NCI-H2081 (cell line): ENCODE measurements at places on chromosomes 13 and 19.
A peak's percentile ranks its signal among the peaks of the same experiment; 100 is the strongest.

GRCh38 chr13:48043789-48044503, 6.4 kb downstream of the NUDT15 start:
- no peak for DNase-seq

GRCh38 chr13:50322006-50322405, 306.8 kb downstream of the KCNRG start:
- no peak for DNase-seq

DNA sequence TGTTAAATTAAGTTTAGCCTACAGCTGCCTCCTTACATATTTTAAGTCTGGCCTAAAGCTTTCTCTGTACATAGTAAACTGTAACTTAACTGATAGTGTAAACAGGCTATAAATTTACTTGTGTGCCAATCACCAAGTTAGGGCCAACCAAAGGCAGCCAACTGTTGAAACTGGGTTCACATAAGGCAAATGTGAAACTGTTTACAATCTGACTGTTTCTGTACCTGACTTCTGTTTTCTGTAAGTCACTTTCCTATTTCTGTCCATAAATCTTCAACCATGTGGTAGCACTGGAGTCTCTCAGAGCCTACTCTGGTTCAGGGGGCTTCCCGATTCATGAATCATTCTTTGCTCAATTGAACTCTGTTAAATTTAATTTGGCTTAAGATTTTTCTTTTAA, 103.1 kb downstream of the RAP2A start:
- no peak for DNase-seq

- no peak for DNase-seq
Observed at GRCh38 chr13:82672248-82672647, 1210.0 kb downstream of the SLITRK1 start.

GRCh38 chr13:27024776-27025492, 146.7 kb downstream of the USP12 start:
- no peak for DNase-seq

DNA sequence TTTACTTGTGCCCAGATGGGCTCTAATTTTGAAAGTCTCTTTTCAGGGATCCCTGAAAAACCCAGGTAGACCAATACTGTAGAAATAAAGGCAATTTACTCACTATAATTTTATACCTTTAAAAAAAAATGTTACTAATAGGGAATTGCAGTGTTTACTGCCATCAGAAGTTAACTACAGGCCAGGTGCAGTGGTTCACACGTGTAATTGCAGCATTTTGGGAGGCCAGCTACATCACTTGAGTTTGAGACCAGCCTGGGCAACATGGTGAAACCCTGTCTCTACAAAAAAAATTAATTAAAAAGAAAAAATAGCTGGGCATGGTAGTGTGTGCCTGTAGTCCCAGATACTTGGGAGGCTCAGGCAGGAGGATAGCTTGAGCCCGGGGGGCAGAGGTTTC, 10.2 kb downstream of the USP12 start:
- no peak for DNase-seq

DNA sequence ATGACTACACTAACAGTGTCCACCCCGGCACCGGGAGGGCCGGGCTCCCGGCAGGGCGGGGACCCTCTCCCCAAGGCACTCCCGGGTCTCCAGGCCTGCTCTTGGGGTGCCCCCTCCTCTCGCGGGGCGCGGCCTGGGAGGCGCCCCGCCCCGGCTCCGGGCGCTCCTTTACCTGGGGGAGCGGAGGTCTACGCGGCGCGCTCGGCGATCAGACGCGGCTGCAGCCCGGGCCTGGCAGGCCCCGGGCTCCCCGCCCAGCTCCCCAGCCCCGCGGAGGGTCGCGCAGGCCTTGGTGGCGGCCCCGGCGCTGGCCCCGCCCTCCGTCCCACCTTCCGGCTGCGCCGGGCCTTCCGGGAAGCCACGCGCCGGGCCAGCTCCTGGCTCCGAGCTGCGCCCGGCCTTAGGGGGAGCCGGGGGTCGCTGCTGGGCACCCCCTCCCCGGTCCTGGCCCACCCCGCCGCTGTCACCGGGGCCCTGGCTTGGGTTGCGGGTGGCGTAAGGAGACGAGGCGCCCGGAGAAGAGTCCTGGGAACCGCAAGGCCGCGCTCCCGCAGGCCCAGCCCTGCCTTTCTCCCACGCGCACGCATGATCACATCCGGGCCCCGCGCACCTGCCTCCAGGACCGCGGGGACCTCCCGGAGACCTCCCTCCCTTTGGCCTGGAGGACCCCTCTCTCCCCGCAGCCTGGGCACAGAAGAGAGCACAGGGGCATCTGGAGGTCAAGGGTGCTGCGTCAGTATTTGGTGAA, at the start of gene C19orf12:
C19orf12 (minus strand) TSS at position 309 of the 748 bp plus-strand sequence. CDS start 6,848 bp downstream, outside the sequence.
- peak; percentile 47 for DNase-seq

DNA sequence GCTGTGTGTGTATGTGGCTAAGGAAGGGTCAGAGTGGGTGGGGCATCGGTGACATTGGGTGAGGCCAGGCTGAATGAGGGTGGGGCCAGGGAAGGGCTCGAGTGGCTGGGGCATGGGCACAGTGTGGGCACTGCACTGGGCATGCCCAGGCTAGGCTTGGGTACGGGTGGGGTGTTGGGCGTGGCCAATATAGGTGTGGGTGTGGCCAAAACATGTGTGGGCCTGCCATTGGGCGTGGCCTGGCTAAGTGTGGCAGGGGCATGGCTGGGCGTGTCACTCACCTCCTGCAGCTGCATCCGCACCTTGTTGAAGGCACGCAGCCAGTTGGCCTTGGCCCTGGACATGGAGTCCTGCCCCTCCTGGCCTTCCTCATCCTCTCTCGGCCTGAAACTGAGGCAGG, 33.2 kb downstream of the UNC13A start:
- no peak for DNase-seq

DNA sequence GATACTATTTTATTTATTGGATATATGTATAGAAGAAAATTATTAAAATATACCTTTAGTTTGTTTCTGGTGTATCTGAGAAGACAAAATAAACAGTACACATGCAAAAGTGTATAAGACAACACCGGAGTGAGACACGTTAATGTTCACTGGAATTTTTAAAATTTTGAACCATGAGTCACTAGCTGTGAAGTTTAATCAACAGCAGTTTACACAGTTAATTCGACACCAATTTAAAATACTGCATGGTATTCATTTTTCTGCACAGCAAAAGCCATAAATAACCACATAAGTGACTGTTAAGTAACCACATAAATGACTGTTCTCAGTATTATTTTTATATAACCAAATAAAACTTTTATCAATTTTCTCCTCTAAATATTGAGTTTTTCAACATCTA, 418.7 kb upstream of the NBEA start:
- no peak for DNase-seq

- DNase-seq, result no peak
Observed at GRCh38 chr19:53131727-53132126, 983 bp downstream of the ZNF415 start.

DNA sequence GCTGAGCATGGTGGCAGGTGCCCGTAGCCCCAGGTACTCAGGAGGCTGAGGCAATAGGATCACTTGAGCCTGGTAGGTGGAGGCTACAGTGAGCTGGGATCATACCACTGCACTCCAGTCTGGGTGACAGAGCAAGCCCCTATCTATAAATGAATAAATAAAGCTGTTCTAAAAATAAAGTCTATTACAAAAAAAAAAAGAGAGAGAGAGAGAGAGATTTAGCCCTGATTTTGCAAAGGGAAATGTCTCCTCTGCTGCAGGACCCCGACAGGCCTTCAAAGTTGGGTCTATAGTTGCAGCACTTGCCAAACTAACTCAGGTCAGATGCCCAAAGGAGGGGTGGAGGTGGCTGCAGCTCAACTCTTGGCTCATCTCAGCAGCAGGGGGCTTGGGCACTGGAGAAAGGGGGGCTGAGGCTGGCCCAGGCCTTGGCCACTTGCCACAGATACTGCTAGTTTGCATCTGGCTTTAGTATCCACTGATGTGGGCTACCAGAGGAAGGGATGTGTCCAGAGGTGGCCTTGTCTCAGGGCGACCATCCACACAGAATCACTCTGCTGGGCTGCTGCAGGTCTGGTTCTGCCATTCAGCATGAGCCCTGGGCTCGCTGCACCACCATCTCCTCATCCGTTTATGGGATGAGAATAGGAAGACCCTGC, 30.8 kb upstream of the AKT2 start:
- no peak for DNase-seq

DNA sequence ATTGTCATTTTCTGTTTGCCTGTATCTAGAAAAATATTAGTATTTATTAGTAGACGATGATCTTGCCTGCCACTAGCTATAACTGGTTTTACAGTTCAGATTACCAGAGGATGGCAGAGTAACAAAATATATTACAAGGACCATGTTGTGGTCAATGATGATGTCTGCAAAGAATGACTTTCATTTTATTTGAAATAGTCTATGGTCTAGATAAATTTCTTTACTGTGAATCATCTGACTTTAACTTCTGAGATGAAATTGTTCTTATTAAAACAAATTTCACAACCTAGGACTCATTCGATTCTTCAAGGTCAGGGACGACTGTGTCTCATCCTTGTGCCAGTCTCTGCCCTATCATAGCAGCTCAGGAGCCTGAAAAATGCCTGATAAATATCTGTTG, 637.8 kb upstream of the KLF12 start:
- no peak for DNase-seq

- no peak for DNase-seq
Observed at GRCh38 chr13:36421447-36421846, 10.8 kb upstream of the CCNA1 start.

DNA sequence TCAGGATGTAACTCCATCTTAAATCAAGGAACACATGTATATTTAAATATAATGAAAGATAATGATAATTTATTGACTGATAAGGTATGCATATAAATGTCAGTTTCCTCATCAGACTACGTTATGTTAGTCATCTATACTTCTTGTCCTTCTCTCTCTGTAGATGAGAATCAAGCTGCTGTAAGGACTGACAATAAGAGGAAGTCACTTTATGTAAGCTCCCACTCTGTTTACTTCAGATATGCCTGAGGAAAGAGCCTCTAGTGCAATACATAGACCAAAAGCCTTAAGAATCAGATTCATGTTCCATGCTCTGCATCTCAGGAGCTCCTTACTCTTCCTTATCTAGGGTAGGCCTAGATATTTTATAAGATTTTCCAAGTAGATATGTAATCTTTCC, 9.6 kb upstream of the SLITRK6 start:
- no peak for DNase-seq

DNA sequence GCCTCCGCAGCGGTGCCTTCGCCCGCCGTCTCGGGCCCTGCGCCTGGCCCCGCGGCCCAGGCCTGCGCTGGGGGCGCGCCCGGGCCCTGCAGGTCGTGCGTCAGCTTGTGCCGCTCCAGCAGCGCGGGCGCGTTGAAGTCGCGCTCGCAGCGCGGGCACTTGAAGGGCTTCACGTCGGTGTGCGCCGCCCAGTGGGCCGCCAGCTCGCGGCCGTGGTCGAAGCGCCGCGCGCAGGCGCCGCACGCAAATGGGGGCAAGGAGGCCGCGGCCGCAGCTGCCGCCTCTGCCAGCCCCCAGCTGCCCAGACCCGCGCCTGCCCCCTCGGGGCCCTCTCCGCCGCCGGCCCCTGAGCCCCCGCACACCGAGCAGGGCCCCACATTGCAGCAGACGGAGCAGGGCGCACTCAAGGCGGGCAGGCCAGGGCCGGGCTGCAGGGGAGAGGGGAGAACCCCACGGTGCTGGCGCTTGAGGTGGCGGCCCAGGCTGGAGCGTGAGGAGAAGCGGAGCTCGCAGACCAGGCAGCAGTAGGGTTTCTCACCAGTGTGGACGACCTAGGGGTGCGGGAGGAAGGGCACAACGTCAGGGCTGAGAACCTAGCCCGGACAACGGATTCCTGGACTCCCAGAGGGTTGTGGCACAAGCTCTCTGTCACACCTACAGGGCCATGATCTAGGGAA, 6.1 kb downstream of the FIZ1 start:
- no peak for DNase-seq

- DNase-seq, result no peak
Observed at GRCh38 chr13:103273825-103274224, 207.6 kb upstream of the SLC10A2 start.

DNA sequence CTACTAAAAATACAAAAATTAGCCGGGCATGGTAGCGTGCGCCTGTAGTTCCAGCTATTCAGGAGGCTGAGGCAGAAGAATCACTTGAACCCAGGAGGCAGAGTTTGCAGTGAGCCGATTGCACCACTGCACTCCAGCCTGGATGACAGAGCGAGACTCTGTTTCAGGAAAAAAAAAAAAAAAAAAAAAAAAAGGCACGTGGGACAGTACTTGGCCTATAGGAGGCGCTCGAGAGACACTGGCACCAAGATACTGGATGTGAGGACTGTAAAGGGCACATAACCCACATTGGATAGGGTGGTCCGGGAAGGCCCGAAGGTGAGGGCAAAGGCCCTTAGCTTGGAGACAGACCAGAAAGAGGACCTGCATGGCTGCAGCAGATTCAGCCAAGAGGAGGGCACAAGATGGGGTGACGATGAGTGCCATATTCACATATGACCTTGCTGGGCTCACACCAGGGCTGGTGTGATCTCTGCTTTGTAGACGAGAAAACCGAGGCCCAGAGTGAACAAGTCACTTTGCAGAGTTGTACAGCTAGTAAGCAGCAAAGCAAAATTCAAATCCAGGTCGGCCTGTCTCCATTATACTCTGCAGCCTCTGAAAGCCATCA, 89.4 kb downstream of the DPF1 start:
- DNase-seq, result no peak

GRCh38 chr19:38853214-38853613, 3.4 kb upstream of the HNRNPL start:
- no peak for DNase-seq

GRCh38 chr19:18513868-18514267, 8.0 kb downstream of the ELL start:
- DNase-seq, result no peak

DNA sequence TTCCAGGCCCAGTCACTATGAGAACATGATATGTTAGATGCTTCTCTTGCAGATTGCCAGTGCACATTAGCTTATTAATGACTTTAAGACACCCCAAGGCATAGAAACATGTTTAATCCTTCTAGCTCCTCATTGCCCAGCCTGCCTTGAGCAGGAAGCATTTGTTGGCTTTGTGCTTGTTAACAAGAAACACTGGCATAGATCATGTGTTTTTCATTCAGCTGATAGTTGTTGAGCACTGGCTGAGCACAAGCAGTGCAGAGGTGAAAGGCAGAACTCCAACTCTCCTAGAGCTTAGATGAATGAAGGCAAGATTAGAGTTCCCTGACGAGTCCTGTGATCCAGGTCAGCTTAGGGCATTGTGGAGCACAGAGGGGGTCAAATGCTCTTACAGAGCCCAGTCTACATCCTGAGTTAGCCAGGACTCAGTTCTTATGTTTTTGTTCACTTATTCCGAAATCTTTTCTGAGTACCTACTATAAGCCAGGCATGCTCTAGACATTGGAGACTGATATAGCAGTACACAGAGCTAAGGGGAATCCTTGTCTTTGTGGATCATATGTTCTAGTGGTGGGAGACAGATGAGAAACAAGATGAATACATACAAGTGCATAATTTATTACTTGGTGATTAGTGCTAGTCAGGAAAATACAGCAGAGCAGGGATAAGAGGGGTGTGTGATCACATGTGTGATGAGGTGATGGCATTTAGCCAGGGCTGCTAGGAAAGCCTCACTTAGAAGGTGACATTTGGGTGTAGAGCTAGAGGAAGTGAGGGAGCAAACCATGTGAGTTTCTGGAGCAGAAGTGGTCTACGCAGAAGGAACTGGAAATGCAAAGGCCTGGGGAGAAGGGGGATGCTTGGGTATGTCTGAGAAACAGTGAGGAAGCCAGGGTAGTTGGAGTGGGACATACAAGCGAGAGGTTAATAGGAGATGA, 101.2 kb downstream of the WASF3 start:
- DNase-seq, result no peak
